ENCODE measurements at places on chromosomes 7 and 10.

DNA sequence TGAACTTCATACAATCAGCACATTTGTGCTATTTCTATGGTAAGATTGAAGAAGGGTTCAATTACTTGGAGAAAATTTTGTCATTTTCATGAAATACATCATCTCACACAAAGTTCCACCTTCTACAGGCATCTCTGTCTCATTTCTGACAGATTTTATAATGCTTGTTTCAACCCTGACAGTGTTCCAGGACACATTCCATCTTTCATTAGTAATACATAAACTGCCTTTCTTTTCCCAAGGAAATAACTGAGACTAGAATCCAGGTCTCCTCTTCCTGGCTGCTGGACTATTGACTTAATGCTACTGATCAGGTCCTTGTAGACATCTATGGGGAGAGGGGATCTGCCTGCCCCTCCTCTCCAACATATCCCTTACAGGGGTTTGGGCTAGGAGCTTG lies 70.1 kb upstream of the PLPP4 start:
- no peak for DNase-seq

GRCh38 chr10:106284802-106285587 lies 879.5 kb downstream of the SORCS1 start:
- no peak for DNase-seq

DNA sequence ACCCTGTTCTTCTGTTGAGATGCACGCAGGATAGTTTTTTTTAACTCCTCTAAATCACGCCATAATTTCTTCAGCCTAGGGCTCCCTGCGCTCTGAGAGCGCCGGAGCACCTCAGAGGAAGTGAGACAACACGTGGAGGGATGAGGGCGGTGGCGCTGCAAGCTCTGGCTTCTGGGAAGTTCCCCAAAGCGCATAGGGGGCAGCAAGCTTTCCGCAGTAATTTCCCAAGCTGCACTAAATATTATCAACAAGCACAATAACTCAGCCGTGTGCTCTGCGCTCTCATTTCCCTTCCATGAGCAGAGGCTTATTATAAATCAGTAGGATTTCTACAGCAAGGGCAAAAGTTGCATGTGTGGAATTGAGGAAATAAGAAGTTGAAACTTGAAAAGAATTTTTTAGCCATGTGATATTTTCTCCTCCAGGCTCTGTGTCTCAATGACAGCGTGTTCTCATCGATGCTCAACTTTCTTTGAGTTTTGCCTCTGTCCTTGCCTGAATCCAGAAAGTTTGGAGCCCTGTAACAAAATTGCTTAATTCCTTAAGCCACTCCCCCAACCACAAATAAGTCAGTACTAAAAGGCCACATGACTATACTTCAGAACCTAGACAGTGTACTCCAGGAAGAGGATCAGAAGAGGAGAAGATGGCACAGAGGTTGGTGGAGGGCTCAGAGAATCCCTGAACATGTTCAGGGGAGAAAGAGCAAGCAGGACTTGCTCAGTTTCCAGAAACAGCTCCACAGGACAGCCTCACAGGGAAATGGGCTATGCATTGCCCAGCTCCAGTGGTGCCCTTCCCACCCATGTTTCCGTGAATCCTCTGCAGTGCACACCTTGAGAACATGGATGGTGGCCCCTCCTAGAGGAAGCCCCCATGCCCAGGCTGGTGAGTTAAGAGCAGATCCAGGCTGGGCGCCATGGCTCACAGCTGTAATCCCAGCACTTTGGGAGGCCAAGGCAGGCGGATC lies 221.5 kb upstream of the GHITM start:
- no peak for DNase-seq

GRCh38 chr10:17851611-17852010 lies 42.5 kb downstream of the MRC1 start:
- no peak for DNase-seq

DNA sequence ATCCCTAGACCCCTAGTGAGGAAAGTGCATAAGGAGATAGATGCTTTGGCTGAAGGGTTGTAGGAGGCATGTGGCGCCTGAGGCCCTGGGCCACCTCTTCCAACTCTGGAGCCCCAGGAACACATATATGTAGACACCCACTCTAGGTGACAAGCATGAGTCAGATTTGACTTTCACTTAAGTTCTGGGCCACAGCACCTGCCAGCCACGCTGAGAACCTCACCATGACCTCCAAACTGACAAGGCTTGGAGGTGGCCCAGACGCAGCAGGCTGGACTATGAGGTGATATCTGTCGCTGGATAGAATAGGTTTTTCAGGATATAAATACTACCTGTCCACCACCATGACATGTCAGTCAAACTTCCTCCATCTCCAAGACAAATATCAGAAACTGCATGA lies 894.0 kb upstream of the ZNF722 start:
- DNase-seq, result no peak

GRCh38 chr7:1219498-1219897 lies 13.2 kb upstream of the UNCX start:
- DNase-seq, result no peak

DNA sequence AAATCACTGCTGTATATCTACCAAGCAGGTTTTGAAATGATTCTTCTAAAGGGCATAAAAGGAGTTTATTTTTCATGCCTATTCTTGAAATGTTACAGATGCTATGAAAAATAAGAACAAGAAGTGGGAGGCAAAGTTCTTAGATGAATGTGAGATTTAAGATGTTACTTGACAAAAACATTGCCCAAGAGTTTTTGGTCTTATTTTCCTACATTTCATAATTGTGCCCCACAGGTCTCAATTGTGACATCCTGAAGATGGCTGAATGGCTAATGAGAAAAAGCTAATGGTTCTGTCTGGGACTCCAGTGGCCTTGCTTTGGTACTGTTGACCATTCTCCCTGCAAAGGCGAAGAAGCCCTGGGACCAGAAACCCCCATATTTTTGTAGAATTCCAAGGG lies 43.0 kb upstream of the IFRD1 start:
- no peak for DNase-seq

GRCh38 chr10:100742936-100743335 lies 2.4 kb upstream of the PAX2 start:
- no peak for DNase-seq

GRCh38 chr10:98925651-98926050 lies 310.0 kb downstream of the HPSE2 start:
- DNase-seq, result no peak

- no peak for DNase-seq
Observed at GRCh38 chr10:111865550-111865949, 318.0 kb downstream of the GPAM start.

GRCh38 chr7:107661865-107662379 lies 1.3 kb downstream of the SLC26A4 start:
- no peak for DNase-seq

- no peak for DNase-seq
Observed at GRCh38 chr10:20185116-20185515, 368.9 kb downstream of the PLXDC2 start.

DNA sequence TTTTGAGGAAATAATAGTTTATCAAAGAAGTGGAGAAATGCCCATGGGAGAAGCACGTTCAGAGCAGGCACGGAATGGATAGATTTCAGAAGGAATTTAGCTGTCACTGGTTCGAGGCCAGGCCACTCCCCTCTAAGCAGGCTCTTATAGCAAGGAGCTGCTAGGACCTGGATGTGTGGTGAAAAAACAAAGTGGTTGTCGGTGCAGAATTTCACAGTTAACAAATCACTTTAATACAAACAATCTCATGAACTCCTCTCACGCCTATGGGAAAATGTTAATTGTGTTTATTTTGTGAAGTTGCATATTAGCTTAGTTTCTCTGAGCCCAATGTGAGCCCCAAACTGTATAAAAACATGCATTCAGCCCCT lies 176.3 kb downstream of the PKD1L1 start:
- peak; percentile 42 for DNase-seq

Data from Daoy (cell line).